NCI-H2107 (cell line): ENCODE measurements at places on chromosomes 11 and 22.

DNA sequence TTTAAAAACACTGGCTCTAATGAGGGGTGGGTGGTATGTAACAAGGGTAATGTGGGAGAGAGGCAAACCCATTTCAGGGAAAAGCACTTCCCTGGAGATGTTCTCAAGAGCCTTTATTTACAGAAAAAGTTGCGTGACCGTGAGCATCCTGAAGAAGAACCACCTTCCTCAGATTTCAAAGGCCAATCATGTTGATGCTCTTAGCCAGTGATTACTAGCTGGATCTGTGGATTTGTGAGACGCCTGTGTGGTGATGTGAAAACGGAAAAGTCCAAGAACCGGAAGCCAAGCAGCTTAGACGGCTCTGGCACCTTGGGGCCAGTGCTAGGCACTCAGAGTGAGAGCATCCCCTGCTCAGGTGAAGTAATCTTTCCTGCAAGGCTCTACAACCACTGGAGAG, 12.6 kb upstream of the UBASH3B start:
- no peak for DNase-seq

DNA sequence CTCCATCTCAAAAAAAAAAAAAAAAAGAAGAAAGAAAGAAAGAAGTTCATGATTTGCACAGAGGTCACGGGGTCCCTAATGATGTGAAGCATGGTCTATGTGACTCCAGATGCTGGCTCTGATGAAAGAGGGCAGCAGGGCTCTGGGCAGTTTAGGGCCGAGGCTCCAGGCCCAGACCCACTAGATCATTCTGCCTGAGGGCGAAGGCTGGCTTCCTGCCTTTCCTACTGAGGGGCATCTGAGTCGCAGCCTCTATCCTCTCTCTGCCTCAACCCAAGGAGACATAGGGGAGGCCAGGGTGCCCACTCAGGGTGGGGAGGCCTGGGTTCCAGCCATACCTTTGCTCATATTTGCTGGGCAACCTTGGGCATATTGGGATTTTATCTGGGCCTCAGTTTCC, 4.8 kb downstream of the SLC35E4 start:
- no peak for DNase-seq

GRCh38 chr11:122394313-122394712, 261.2 kb upstream of the UBASH3B start:
- no peak for DNase-seq

- DNase-seq, result no peak
Measured at GRCh38 chr11:12109591-12110196, 696 bp upstream of the MICAL2 start.

GRCh38 chr22:47144791-47145425, 382.5 kb downstream of the TBC1D22A start:
- no peak for DNase-seq

- no peak for DNase-seq
Measured at GRCh38 chr22:47281126-47282106, 519.0 kb downstream of the TBC1D22A start.

- no peak for DNase-seq
Measured at GRCh38 chr11:101478587-101479369, 105.0 kb downstream of the TRPC6 start.

DNA sequence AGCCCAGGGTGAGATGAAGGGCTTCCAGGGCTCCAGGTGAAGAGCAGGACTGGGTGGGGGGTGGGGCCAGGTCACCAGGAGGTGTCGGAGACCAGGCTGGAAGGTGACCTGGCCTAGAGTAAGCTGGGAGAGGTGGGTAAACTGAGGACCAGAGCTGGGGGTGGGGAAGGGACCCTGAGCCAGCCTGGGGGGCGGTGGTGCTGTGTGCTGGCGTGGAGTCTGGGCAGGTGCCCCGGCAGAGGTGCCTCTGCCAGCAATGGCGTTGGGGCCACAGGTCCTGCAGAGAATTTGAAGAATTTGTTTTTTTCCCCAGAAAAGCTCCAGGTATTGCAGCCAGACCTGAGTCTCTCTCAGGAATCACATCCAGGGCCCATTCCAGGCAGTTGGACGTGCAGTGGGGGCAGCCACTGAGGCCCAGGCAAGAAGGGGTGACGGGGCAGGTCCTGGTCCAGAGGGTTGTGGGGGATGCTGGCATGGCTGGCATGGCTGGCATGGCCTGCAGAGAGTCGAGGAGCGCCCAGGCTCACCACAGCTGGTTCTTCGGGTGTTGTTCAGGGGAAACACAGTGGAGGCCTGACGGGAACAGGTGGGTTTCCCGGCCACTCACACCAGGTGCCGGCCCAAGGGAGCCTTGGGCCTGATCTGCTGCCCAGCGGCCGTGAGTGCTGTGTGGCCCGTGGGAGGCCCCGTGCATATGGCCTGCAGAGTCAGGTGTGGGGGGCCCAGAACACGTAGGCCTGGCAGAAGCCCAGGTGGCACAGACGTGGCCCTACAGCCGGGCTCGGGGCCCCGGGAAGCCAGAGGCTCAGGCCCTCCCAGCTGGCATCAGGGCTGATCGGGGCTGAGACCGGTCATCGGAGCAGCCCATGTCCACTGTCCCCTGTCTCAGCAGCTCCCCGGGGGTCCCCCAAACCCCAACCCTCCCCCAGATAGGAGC, 6.4 kb upstream of the MUC6 start:
- DNase-seq, result no peak

DNA sequence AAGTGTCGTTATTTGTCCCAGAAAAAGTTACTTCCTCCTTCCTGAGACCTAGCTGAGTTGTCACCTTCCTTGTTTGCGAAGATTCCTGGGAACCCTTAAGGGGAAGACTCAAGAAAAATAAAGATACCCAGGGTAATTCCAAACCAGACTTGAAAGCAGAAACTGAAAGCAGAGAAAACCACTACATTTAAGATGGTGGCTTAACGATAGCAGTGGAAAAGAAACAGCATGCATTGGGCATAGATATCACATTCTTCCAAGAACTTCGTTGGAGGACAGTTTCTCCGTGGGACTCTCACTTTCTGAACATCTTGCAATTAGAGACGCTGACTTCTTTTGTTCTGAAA, 89.1 kb downstream of the FAM76B start:
- DNase-seq, result no peak

GRCh38 chr11:78706551-78706950, 131.9 kb upstream of the NARS2 start:
- DNase-seq, result no peak

GRCh38 chr22:21069375-21069774, 23.6 kb downstream of the LRRC74B start:
- no peak for DNase-seq

GRCh38 chr11:27209562-27210005, 153.4 kb downstream of the CCDC34 start:
- DNase-seq, result no peak

DNA sequence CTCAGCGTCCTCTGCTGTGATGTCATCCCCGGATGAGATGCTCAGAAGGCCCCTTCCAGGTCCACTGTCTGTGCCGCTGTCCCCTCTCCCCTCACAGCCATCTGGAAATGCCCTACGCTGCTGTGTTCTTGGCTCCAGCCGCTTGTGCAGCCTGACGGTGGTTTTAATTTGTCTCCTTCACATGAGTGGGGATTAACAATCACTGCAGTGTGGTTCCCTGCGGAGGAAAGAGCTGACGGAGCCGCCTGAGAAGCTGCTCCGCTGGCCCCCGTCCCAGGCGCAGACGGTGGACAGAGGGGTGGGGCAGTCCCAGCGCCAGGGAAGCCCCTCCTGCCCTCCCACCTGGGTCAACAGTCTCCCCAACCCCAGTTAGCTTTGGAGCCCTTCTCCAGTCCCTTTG, 67.5 kb upstream of the PHF21B start:
- DNase-seq, result no peak

DNA sequence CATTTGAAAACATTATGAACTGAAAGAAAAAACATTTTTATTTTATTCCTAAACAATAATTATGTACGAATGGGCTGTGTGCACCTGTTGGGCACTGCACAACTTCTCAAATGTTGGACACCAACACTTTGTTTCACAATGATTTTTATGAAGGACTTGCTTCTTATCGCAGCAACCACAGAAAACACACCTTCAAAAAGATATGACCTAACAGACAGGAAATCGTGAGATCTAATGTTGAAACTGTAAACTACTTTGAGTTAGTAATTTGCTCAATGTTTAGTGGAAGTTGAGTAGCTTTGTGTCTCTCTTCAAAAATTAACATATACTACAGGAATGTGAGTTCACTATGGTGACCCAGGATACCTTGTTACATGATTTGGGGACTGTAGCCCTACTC, 98.6 kb downstream of the NXPE2 start:
- DNase-seq, result no peak

DNA sequence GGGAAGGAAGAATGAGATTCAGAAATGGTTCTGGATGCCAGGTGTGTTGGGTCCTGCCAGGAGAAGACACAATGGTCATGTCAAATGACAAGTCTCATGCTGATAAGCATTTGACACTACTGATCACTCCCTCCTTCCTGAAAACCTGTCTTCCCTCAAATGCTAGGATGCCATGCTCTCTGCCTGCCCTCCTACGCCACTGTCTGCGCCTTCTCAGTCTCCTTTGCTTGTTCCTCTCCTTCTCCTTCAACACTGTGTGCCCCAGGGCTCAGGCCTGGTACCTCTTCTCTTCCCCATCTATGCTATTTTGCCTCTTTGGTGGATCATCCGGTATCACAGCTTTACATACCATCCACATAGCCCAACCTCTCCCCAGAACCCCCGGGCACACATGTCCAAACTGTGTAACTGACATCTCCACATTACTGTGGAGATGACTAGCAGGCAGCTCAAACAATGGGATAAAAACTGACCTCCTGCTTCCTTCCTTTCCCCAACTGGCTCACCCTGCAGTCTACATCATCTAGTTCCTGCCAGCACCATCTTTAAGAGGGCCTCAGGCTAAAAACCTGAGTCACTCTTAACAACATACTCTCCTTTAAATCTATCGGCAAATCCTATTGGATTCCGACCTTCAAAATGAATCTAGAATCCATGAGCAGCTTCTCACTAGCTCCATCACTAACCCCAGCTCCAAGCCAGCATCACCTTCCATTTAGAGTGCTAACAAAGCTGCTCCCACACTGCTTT, 8.2 kb downstream of the AP1B1 start:
- DNase-seq, result no peak

DNA sequence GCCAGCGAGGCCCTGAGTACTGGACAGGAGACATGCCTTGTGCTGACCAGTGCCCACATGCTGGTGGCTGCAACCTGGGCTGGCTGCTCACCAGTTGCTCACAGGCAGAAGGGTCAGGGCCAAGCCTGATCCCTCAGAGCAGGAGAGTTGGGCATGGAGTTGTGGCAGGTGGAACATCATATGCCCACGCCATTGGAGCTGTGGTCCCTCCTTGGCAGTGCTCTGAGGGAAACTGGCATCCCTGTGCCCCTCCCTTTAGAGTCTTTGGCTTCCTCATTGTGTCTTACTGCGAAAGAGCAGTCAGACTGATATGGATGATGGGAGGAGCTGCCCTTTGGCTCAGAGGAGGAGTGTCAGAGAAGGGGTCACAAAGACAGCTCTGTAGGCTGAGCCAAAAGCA, 3.1 kb upstream of the MYEOV start:
- no peak for DNase-seq

GRCh38 chr11:69178819-69179482, 23.2 kb downstream of the SMIM38 start:
- DNase-seq, result no peak

GRCh38 chr11:12469451-12469850, 92.1 kb downstream of the PARVA start:
- no peak for DNase-seq

GRCh38 chr11:86129740-86130540, 61.1 kb upstream of the PICALM start:
- DNase-seq, result no peak

- peak; percentile 65 for DNase-seq
Measured at GRCh38 chr11:33808228-33808828, 34.0 kb upstream of the FBXO3 start.

DNA sequence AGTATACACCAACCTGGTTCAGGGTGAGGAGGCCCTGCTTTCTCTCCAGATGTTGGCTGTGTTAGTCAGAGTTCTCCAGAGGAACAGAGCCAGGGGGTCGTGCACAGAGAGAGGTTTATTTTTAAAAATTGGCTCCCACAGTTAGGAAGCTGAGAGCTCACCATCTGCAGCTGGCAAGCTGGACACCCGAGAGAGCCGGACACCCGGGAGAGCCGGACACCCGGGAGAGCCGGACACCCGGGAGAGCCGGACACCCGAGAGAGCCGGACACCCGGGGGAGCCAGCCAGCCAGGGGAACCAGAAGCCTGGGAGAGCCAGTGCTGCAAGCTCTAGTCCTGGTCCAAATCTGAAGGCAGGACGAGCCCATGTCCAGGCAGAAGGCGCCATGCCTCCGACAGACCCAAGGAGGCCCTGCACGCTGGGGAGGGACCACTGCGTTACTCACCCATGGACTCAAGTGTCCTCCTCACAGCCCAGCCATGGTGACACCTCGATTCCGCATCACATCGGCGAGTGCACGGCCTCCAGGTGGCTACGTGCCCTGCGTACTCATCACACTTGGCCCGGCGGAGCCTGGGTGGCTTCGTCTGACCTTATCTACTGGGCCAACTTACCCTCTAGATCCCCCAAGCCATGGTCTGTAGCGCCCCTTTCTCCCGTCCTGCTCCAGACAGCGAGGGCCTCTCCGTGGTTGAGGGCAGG, 99.0 kb downstream of the BRD1 start:
- DNase-seq, result no peak

DNA sequence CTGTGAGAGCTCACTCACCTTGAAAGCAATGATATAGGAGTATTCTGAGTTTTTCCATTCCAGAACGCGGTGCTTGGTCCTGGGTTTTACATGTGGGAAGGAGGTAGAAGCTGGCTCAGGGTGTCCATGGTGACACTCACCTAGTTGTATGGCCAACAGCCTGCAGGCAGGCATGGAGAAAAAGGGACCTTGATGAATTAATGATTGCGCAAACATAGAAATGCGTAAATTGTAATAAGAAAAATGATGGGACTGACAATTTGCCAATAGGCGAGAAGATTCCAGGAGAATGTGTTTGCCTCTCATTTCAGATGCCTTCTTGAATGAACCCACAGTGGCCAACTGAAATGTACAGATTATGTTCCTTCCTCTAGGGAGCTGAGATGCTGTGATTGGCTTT, 53.4 kb upstream of the MYO18B start:
- DNase-seq, result no peak

DNA sequence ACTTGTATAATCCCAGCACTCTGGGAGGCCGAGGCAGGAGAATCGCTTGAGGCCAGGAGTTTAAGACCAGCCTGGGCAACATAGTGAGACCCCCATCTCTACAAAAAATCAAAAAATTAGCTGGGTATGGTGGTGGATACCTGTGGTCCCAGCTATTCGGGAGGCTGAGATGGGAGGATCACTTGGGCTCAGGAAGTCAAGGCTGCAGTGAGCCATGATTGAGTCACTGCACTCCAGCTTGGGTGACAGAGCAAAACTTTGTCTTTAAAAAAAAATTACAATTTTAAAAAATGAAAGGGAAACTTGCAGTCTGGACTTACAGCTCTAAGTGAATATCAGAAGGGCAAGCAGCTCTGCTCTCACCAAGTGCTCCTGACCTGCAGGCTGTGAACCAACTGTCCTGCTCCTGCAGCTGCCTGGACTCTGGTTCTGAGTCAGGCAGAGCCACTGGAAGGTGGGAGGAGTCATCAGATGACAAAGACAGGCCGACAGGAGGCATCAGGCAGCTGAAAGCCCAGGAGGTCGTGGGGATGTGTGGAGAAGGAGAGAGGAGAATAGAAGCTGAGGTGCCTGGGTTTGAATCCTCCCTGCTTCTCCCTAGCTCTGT, 9.6 kb downstream of the SMTNL1 start:
- DNase-seq, result no peak
